ENCODE measurements at places on chromosomes 1 and 21.

DNA sequence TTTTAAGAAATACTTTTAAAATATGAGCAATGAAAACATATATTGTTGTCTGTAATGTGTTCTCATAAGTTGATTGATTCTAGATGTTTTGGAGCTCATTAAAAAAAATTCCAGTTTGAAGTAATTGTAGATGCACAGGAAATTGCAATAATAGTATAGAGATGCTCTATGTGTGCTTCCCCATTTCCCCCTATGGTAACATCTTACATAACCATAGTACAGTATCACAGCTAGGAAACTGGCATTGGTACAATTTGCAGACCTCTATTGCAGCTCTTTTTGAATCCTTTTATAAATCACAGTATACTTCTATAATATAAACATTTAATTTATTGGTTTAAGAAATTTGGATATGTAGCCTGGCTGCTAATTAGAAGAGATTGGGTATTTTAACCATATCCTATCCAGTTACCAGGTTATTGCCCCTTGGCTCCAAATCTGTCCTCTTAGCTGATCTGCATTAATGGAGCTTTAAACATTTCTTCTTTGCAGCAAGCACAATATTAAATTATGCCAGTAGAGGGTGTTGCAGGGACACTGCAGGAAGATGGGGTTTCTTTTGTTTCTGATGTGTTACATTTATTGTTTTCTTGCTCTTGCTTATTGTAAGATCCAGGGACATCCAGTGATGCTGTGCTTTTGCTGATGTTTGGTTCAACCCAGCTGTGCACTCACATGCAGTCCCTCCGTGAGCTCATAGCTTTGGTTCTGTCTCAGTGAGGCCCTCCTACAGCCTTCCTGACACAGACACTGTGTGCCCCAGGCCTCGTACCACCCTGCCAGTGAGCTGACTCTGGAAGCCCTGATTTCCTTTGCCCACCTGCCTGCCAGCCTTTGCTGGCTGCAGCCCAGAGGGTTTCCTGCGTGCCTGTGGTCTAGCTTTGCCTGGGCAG, 103.3 kb downstream of the RABGAP1L start:
- no peaks in the 10 kb centered on the region for H3K4me1 ChIP-seq
- H3K4me3 ChIP-seq: no peak overlapping the region
- H3K27me3 ChIP-seq: no peaks in the 10 kb centered on the region
- H3K27ac ChIP-seq: no peak overlapping the region

GRCh38 chr1:48775831-48776392, 779 bp downstream of the BEND5 start:
- peaks cover 49% of the 10 kb centered on the region for H3K36me3 ChIP-seq
- H3K27me3 ChIP-seq: no peaks in the 10 kb centered on the region
- peak overlapping the region; percentile 79 for H3K27ac ChIP-seq
- peaks cover 58% of the 10 kb centered on the region for H3K4me1 ChIP-seq
- peak overlapping the region; percentile 92 for H3K4me3 ChIP-seq

- H3K4me1 ChIP-seq: peaks cover 38% of the 10 kb centered on the region
- no peak for DNase-seq
- no peak overlapping the region for H3K4me3 ChIP-seq
- H3K27ac ChIP-seq: no peak overlapping the region
These were observed 15.9 kb upstream of the RAB4A start for GRCh38 chr1:229254910-229255541.

DNA sequence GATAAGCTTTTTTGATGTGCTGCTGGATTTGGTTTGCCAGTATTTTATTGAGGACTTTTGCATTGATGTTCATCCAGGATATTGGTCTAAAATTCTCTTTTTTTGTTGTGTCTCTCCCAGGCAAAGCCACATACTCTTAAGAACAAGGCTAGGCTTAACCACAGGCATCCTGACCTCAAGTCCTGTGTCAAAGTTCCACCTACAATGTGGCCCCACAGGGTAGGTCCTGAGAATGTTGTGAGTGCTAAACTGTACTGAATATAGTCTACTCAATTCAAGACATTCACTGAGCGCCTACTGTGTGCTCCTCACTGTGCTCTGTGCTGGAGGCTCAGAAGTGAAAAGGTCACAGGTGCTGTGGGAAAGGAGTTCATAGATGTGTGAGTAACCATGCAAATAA, 20.6 kb downstream of the DDAH1 start:
- DNase-seq: no peak
- no peak overlapping the region for H3K4me3 ChIP-seq
- H3K4me1 ChIP-seq: no peaks in the 10 kb centered on the region
- no peaks in the 10 kb centered on the region for H3K27me3 ChIP-seq
- no peaks in the 10 kb centered on the region for H3K36me3 ChIP-seq

GRCh38 chr21:31352836-31353235, 8.8 kb upstream of the TIAM1 start:
- no peaks in the 10 kb centered on the region for H3K36me3 ChIP-seq
- no peak overlapping the region for H3K4me3 ChIP-seq
- no peak for DNase-seq
- H3K4me1 ChIP-seq: peaks cover 34% of the 10 kb centered on the region
- H3K27me3 ChIP-seq: no peaks in the 10 kb centered on the region
- H3K27ac ChIP-seq: no peak overlapping the region

Measured in DND-41 (cell line).